Neural crest cell (in vitro differentiated cells): ENCODE measurements at places on chromosomes 4 and X. TPM values are rescaled to one million over a fixed set of nuclear protein-coding genes. Genes with fewer than 3 reads are reported as not detected.

- no peak for DNase-seq
These were observed 132.2 kb upstream of the FAM47B start for GRCh38 chrX:34810364-34810763.

Gene POU3F4
- 13.0 and 13.8 TPM in 2 replicates for total RNA-seq

Gene PWWP3B
- 1.0 and 1.1 TPM in 2 replicates for total RNA-seq

GRCh38 chrX:39689376-39690104 lies 408.2 kb downstream of the BCOR start:
- DNase-seq: peak; percentile 14

Gene DSPP
- total RNA-seq: not detected in 2 replicates

GRCh38 chrX:18151649-18152048 lies 69.0 kb downstream of the BEND2 start:
- DNase-seq: no peak

GRCh38 chr4:74433541-74434172 lies 11.3 kb upstream of the AREG start:
- no peak for DNase-seq

DNA sequence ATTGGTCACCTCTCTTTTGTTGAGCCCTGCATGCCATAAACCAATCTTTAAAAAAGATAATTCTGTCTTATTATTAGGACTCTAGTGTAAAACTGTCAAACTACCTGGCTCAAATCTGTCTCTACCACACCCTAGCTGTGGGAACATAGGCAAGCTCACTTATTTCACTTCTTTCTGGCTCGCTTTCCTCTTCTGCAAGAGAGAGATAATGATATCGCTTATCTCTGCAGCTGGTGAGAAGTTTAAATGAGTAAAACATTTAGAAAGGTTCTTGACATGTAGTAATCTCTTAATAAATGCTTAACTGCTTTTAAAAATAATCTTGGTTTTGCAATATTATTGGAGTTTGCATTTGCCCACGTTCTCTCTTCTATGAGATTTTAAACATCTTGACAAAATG lies 1109.2 kb downstream of the RAPGEF2 start:
- no peak for DNase-seq

GRCh38 chr4:100184787-100185186 lies 5.5 kb downstream of the DDIT4L start:
- DNase-seq: no peak

- DNase-seq: no peak
These were observed 402 bp upstream of the UPRT start for GRCh38 chrX:75273483-75273882.

DNA sequence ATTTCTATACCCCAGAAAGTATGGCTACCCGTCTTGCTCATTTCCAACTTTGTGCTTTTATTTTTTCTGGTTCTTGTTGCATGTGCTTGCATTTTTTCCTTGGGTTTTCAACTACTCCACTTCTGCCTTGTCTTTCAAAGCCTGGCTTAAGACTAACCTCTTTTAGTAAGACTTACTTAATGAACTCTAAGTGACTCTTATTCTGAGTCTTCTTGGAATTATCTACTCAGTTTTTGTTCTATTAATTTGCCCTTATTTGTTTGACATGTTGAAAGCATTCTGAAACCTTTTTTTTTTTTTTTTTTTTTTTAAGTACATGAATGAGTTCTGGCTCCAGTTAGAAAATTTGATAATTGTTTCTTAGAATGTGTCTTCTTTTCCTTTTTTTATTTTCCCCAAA lies 74.8 kb downstream of the SLIT2 start:
- no peak for DNase-seq
